ENCODE measurements at places on chromosomes 6 and 20.

DNA sequence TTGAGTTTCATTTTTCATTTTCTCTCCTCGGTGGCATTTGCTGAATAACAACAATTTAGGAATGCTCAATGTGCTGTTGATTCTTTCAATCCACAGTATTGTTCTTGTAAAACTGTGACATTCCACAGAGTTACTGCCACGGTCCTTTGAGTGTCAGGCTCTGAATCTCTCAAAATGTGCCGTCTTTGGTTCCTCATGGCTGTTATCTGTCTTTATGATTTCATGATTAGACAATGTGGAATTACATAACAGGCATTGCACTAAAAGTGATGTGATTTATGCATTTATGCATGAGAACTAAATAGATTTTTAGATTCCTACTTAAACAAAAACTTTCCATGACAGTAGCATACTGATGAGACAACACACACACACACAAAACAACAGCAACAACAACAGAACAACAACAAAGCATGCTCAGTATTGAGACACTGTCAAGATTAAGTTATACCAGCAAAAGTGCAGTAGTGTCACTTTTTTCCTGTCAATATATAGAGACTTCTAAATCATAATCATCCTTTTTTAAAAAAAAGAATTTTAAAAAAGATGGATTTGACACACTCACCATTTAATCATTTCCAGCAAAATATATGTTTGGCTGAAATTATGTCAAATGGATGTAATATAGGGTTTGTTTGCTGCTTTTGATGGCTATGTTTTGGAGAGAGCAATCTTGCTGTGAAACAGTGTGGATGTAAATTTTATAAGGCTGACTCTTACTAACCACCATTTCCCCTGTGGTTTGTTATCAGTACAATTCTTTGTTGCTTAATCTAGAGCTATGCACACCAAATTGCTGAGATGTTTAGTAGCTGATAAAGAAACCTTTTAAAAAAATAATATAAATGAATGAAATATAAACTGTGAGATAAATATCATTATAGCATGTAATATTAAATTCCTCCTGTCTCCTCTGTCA is 88.1 kb downstream of the SNAP25 start:
- no peak for DNase-seq

- no peak for DNase-seq
These were observed 38.7 kb downstream of the UQCC2 start for GRCh38 chr6:33672808-33673207.

DNA sequence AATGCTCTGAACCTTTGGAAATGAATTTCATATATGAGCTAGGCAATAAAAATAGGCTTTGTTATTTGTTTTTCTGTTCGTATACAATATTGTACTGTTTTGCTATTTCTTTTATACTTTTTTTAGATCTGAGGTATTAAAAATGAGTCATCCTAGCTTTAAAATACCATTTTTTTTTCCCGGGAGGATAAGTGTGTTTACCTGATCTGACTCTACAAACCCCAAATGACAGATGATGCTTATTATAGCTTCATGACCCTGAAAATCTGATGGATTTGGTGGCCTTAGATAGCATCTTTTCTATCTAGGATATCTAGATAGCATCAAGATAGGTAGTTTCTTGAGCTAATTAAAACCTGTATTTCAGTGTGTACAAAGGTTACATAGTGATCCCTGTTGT is 206.4 kb downstream of the DTNBP1 start:
- peak; percentile 39 for DNase-seq

GRCh38 chr6:139565591-139565990 is 191.1 kb upstream of the CITED2 start:
- DNase-seq, result no peak

DNA sequence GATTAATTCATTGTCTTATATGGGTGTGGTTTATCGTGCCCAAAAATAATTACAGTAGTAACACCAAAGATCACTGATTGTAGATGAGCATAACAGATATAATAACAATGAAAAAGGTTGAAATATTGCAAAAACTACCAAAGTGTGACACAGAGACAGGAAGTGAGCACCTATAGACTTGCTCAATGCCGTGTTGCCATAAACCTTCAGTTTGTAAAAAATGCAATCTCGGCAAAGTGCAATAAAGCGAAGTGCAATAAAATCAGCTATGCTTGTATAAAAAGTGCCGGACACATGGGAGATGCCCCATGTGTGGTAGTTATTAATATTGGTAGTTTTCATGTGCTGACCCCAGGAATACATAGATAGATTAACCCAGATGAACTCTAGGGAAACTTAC is 192.6 kb downstream of the NRN1 start:
- DNase-seq, result no peak

- DNase-seq, result no peak
These were observed 24.7 kb downstream of the TTLL9 start for GRCh38 chr20:31894980-31895675.

DNA sequence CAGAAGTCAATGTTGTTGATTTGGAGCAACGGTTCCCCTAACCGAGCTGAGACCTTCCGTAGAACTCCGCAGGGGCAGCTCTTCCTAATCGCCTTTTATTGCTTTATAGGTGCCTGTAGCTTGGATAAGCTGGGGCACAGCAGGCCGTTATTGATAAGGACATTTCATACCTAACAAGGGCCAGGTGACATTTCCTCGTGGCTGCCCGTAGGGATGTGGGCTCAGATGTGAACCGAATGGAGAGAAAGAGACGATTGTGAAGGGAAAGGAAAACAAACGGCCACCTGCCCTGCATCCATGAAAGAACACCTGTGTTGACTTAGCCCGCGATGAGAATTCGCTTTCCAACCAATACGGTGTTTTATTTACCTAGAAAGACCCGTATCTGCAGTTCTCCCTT is 53.3 kb upstream of the DACT2 start:
- DNase-seq, result no peak

Measured in NCI-H2171 (cell line).